ENCODE measurements at places on chromosomes 6 and 20.
A peak's percentile ranks its signal among the peaks of the same experiment; 100 is the strongest.

DNA sequence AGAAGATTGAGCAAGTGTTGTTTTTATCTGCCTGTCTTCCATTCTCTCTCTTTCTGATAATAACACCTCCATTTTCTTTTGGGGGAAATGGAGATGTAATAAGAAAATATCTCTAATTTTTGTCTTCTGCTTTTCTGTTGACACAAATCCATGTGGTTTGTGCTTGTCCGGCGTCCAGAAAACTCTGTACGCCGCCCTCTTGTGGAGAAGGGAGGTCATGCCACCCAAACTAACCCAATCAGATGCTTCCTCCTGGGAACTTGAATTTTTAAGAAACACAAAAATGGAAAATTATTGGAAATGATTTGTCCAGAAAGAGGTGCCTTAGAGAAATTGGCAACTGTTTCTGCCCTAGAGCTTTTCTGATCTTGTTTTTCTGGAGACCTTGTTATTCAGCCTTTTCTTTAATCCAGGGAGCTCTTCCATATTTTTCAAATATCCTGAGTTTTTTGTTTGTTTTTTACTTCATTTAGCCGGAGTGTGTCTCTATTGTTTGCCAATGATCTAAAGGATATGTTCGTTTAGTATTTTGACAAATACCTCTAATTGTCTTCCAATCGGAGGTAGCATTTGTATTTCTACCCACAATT lies 17.8 kb upstream of the FNDC1 start:
- DNase-seq, result peak; percentile 23

GRCh38 chr20:53579266-53579580 lies 14.4 kb downstream of the ZNF217 start:
- no peak for DNase-seq

GRCh38 chr6:31597006-31597405 lies 4.2 kb upstream of the NCR3 start:
- no peak for DNase-seq

DNA sequence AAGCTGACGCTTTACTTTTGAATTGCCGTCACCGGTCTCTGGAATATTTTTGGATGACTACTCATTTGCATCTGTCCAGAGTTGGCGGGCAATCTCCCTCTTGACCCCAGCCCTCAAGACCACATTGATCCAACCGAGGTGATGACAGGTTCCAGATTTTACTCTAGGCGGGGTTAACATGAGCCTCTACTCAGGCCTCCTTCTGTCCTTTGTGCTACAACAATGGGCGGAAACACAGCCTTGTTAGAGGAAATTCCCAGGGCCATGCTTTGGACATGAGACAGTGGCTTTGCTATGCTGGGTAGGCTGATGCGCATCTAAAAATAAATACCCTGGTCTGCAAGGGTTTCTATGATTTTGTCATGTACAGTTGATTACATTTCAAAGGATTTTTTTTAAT lies 27.0 kb upstream of the ADGRF5 start:
- no peak for DNase-seq

DNA sequence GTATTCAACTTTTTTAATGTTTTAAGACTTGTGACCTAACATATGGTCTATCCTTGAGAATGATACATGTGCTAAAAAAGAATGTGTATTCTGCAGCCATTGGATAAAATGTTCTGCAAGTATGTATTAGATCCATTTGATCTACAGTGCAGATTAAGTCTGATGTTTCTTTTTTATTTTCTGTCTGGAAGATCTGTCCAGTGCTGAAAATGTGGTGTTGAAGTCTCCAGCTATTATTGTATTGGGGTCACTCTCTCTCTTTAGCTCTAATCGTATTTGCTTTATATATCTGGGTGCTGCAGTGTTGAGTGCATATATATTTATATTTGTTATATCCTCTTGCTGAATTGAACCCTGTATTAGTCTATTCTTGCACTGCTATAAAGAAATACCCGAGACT lies 44.2 kb upstream of the TRIM39 start:
- no peak for DNase-seq

- no peak for DNase-seq
Observed at GRCh38 chr6:64736421-64736950, 970.5 kb downstream of the EYS start.

GRCh38 chr20:39431091-39431880 lies 469.1 kb downstream of the DHX35 start:
- no peak for DNase-seq

DNA sequence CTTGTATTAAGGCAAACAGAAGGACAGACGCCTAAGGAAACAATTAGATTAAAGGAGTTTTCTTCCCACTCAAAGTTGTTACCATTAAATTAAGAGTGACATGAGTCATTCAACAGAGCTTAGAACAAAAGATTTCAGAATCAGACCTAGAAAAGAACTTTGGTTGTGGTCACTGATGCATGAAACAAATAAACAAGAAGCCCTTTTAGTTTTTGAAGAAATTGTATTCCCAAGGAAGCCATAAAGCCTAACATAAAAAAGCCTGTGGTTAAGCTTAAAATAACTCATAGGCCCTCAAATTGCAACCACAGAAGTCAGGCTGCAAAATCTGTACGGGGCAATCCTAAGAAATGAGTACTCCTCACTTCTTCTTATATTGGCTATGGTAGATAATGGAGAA lies 17.9 kb upstream of the TRIM26 start:
- no peak for DNase-seq

DNA sequence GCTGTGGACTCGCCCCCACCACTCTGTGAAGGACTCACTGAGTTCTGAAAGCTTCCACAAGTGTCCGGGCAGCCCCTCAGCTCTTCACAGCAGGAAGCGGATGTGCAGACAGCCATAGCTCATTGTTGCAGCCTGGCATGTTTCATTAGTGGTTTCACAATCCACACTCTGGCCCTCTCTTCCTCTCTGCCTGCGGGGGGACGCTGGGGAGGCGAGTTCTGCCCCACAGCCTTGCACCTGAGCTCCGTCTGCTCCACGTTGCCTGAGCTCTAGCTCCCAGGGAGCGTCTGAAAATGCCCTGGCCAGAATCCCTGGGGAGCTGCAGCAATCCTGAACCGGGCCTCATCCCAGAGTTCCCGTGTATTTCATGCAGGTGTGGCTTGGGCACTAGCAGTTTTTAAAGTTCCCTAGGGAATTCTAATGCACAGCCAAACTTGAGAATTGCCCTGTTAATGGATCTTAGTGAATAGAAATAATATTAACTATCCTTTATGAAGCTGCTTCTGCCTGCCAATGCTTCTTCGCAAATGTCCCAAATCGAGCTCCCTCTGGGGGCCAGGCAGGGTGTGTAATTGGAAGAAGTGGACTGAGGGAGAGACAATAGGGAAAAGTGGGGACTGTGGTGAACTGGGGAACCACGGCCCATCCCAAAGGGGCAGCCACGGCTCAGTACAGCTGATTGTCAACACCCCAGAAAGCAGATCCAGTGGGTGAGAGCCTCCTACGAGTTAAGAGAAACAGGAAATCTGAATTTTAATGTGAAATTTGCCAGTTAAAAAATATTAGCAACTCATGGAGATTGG lies 51.5 kb downstream of the CTCFL start:
- DNase-seq, result no peak

- no peak for DNase-seq
Observed at GRCh38 chr6:97195117-97195516, 87.9 kb downstream of the MMS22L start.

- DNase-seq, result no peak
Observed at GRCh38 chr20:8912731-8913130, 156.2 kb upstream of the PLCB4 start.

GRCh38 chr6:132552372-132552771 lies at the start of gene TAAR8:
TAAR8 (plus strand) TSS chr6:132552672; CDS start chr6:132552693, 21 bp downstream.
- DNase-seq, result no peak

GRCh38 chr20:64189530-64189966 lies 25.3 kb downstream of the MYT1 start:
- DNase-seq, result no peak

DNA sequence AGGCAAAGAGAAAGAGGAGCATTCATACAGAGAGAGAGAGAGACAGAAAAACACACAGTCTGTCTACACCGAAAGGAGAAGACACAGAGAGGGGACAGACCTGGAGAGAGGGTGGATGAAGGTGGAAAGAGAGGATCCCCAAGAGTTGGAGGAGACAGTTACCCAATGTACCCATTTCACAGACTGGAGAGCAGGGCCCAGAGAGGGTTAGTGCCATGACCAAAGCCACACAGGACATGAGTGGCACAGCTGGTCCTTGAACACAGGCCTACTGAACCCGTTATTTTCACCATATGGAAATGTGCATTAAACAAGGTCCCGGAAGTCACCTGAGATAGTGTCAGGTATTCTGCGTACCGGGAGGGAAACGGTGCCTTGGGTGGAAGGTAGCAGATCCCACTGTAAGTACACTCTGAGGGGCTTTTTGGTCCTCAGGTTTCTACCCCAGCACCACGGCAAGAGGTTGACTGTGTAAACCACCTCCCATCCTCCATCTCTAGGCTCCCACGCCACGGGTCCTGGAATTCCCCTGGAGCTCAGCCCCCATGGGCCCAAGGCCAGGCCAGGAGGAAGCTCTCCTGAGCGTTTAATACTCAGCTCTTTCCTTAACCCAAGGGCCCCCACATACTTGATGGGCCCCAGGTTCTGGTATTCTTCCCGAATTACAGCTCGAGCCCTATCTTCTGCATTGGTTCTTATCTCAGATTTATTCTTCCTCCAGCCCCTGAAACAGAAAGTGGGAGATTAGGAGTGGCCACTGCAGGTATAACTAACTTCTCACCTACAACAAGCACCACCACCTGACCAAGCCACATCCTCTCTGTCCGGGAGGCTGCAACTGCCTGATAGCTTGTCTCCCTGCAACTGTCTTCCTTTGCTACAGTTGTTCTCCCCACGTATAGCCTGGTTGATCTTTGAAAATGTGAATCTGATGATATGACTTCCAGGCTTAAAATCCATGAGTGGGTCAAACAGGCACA lies 38.4 kb upstream of the OCSTAMP start:
- no peak for DNase-seq

GRCh38 chr20:45970646-45971424 lies 1.2 kb downstream of the ZNF335 start:
- DNase-seq, result no peak

DNA sequence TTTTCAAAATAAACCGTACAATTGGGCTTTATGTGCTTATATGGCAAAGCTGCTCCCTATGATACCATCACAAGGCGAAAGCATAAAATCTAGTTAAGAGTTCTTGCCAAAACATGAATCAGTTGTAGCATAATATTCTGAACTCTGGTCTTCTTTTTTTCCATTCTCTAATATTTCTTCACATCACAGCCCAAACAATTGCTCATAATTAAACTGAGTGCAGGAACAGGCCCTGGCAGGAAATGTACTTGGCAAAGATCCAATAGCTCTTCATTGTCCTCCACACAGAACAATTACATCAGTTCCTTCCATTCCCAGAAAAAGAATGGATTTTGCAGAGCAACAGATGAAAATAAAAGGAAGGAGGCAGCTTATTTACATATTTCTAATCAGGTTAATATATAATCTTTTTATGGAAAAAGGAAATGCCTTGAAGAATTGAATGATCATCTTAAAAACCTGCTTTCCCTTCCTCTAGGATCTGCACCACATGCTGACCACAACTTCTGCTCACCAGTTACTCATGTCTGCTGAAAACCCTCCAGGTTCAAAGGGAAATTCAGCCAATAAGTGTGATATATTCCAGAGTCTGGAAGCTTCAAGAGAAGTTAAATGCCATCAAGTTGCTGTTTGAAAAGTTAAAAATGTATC lies 123.3 kb upstream of the COL21A1 start:
- DNase-seq, result no peak

DNA sequence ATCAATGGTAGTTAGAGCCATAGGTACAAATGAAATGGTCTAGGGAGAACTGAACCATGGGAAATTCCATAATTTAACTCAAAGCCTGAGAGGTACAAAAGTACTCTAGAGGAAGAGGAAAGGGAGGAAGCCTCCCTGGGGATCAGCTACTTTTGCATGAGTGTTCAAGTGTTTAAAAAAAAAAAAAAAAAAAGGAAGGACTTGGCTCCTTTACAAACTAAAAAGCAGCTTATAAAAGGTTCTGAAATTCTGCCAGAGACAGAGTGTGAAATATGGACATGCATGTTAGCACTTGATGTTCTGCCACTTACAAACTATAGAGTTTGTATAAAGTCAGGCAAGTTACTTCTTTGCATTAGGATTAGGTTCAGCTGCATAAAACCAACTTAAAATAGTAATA lies 290.0 kb downstream of the TBC1D7 start:
- DNase-seq, result no peak

GRCh38 chr6:43760210-43761168 lies 9.5 kb upstream of the VEGFA start:
- no peak for DNase-seq

DNA sequence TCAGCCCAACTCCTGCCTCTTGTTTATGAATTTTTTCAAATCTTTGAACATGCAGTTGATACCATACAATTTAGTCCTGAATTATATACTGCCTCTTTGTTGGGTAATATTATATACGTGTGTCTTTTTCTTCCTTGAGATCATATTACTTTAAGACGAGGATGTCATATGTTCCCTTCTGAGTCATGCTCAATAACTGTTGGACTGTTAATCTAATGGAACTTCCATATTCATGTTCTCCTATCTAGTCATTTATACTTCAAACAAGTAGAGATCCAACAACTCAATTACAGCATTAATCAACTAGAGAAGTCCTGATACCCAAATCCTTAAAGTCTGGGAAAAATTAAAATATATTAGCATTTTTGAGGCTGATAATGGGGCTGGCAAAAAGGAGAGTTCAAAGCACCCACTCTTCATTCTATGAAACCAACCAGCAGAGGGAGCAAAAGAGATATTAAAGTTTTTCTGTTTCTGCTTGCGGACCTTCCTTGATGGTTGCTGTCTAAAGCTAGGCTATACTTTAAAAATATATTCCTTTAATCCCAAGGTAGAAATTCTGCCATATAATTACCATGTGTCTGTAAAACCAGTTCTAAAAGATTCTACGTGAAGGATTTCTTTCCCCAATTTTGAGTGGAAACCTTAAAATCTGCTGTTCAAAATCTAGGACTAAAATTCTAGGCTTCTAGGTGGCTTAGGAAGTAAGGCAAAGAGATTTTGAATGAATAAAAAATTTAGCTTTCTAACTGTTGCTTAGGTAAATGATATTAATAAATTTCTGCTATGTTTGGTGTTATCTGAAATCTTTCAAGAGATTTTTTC lies 498.9 kb downstream of the BCKDHB start:
- no peak for DNase-seq

GRCh38 chr20:39206899-39207564 lies 244.9 kb downstream of the DHX35 start:
- DNase-seq, result no peak

GRCh38 chr6:114520976-114521375 lies 178.2 kb upstream of the HS3ST5 start:
- no peak for DNase-seq

DNA sequence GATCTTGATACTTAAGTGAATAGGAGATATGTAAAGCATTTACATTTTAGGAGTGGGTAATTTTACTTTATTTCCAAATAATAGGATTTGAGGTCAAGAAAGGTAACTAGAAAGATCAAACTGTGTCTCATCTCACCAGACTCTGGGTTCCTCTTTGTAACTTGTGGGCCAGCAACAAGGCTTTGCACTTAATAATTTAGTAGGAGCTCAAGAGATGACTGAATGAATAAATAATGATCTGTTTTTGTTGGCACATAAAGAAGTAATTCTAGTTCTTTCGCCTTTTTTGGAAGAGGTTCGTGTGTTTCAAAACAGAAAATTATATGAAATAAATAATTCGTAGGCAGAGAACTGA lies 67.4 kb upstream of the FABP7 start:
- no peak for DNase-seq

- DNase-seq, result peak; percentile 45
Observed at GRCh38 chr20:36491901-36492617, 49.3 kb upstream of the MYL9 start.

- no peak for DNase-seq
Observed at GRCh38 chr6:154343473-154344308, 12.9 kb downstream of the IPCEF1 start.

Data from activated T-cell treated with anti-CD3 and anti-CD28 coated beads for 1 hour (primary cell).